Spleen (tissue), 13 donors: ENCODE measurements at places on chromosomes 16 and 17. TPM values are rescaled to one million over a fixed set of nuclear protein-coding genes. Genes with fewer than 3 reads are reported as not detected.

DNA sequence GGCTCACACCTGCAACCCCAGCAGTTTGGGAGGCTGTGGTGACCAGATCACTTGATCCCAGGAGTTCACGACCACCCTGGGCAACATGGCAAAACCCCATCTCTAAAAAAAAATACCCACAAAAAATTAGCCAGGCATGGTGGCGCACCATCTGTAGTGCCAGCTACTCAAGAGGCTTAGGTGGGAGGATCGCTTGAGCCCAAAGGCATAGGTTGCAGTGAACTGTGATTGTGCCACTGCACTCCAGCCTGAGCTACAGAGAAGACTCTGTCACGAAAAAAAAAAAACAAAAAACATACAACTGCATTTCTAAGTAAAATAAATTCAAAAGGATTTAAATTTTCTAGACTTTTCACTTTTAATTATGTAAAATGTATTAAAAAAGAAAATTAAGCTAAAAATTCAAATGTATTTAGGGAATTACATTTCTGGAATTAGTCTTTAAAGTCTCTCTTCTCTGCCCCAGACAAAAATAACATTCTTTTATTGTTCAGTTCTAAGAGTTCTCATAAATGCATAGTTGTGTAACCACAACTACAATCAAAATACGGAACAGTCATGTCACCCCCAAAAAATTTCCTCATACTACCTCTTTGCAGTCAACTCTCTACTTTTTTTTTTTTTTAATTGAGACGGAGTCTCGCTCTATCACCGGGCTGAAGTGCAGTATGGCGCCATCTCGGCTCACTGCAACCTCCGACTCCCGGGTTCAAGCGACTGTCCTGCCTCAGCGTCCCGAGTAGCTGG lies 14.1 kb downstream of the FAM222B start:
- DNase-seq, result peak; percentile 37

- peak; percentile 1 for DNase-seq
Measured at GRCh38 chr16:84800158-84800978, 19.4 kb upstream of the CRISPLD2 start.

The ENPP7 gene
- total RNA-seq, result 0.50 TPM

The PRR35 gene
- not detected for total RNA-seq

The SLC13A2 gene
- total RNA-seq, result not detected

DNA sequence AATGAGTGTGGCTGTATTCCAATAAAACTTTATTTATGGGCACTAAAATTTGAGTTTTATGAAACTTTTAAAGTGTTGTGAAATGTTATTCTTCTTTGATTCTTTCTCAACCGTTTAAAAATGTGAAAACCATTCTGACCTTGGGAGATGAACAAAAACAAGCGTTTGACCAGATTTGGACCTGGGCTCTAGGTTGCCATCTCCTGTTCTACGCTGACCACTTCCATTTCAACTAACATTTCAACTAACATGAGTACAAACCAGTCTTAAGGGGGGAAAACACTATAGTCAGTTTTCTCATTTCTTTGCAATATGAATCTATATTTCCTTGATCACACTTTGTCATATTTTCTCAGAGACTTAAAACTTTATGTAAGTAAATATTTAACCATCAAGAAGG lies 118.4 kb upstream of the IRX5 start:
- no peak for DNase-seq

The MMP28 gene
- 5.9 TPM for total RNA-seq

The TMEM235 gene
- total RNA-seq, result not detected

GRCh38 chr17:8438441-8438840 lies 2.8 kb downstream of the NDEL1 start:
- DNase-seq, result no peak

DNA sequence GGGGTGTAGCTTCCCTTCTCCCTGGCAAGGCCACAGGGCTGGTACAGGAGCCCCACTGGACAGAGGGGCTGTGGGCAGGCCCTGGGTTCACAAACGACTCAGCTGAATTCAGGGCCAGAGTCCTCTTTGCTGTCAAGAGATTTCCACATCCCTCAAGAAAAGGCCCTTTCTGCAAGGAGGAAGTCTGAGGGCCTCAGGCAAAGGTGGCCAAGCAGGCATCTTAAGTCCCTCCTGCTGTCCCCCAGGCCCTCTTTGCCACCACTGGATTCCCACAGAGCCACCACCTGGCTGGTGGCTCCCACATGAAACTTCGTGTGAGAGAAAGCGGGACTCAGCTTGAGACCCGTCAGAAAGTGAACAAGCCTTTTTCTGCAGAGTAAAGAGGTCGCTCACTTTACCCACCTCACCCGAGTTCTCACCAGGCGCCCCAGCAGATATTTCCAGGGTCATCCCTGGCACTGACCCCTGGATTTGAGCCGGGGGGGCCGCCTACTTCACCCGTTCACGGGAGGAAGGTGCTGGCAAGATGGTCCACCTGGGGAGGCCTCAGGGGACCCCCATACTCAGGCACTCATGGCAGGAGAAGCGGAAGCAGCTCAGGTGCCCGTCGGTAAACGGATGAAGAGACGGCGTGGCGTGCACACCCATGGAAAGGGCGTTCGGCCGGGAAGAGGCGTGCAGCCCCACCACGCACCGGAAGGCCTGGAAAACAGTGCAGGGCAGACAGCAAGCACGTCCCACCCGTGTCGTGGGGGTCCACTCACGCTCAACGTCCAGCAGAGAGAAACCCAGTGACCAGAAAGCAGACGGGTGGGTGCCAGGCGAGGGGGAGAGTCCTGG lies 3.6 kb downstream of the RNF166 start:
- DNase-seq, result peak; percentile 86

The C16orf74 gene
- 12.2 TPM for total RNA-seq

GRCh38 chr17:329784-330420 lies 22.7 kb downstream of the RPH3AL start:
- peak; percentile 67 for DNase-seq

DNA sequence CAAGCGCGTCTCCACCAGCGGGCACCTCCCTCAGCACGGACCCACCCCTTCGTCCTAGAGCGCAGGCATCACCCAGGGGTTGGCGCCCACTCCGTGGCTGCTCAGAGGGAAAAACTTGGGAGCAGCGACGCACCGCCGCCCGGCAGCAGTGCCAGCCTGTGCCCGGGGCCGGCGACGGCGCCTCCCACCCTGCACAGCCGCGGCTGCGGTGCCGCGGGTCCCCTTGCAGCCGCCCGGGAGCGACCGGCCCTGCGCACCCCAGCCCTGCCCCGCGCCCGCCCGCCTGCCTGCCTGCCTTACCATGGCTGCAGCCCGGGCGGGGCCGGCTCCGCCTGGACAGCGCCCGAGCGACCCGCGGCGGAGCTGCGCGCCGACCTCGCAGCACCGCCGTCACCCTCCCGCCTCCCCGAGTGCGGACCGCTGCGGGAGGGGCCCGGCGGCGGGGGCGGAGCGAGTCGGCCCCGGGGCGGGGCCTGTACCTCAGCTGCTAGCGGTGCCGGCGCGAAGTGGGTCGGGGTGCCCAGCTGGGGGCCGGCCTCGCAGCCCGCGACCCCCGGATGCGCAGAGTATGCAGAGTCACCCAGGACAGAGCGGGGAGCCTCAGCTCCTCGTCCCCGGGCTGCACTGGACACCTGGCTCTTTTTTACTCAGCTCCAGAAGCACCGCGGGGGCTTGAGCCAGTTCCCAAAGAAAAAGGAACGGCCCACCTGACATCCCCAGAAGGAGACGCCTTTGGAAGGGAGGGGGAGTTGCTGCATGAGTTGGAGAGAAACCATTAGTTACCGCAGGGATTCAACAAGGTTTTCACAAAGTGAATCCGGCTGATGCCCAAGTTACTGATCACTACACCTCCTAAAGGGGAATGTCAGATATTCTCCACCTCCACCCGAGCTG lies 17.5 kb upstream of the MTMR4 start:
- peak; percentile 91 for DNase-seq

- no peak for DNase-seq
Measured at GRCh38 chr16:10896723-10897122, 19.7 kb downstream of the CIITA start.

GRCh38 chr17:80791758-80792284 lies 199.8 kb upstream of the CHMP6 start:
- no peak for DNase-seq

The INCA1 gene
- total RNA-seq, result 1.6 TPM

The HOXB7 gene
- 3.0 TPM for total RNA-seq

- DNase-seq, result no peak
Measured at GRCh38 chr17:79374087-79374689, 236.7 kb downstream of the RBFOX3 start.

The SULT1A2 gene
- 3.0 TPM for total RNA-seq

DNA sequence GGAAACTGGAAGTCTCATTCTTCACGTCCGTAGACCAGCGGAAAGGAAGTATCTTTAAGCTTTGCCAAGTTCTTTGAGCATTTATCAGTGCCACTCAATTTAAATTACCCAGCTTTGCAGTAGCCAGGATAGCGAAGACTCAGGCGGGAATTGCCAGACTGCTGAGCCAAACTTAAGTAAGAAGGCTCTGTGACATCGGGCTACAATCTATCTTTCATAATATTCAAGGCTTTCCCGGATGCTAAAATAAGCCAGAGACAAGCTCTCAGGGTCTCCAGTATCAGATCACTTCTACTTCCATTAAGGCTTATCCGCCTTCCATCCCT lies 436 bp upstream of the BRIP1 start:
- DNase-seq, result no peak

DNA sequence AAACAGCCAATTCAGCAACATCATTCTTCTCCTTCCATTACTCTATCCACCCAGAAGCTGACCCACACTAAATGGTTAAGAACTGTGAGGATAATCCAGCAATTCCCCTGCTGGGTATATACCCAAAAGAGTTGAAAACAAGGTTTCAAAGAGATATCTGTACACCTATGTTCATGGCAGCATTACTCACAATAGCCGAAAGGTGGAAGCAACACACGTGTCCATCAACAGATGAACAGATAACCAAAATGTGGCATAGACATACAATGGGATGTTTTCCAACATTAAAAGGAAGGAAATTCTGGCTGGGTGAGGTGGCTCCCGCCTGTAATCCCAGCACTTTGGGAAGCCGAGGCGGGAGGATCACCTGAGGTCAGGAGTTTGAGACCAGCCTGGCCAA lies 19.9 kb downstream of the MIS12 start:
- no peak for DNase-seq

GRCh38 chr16:61677776-61678175 lies 358.5 kb downstream of the CDH8 start:
- DNase-seq, result no peak

DNA sequence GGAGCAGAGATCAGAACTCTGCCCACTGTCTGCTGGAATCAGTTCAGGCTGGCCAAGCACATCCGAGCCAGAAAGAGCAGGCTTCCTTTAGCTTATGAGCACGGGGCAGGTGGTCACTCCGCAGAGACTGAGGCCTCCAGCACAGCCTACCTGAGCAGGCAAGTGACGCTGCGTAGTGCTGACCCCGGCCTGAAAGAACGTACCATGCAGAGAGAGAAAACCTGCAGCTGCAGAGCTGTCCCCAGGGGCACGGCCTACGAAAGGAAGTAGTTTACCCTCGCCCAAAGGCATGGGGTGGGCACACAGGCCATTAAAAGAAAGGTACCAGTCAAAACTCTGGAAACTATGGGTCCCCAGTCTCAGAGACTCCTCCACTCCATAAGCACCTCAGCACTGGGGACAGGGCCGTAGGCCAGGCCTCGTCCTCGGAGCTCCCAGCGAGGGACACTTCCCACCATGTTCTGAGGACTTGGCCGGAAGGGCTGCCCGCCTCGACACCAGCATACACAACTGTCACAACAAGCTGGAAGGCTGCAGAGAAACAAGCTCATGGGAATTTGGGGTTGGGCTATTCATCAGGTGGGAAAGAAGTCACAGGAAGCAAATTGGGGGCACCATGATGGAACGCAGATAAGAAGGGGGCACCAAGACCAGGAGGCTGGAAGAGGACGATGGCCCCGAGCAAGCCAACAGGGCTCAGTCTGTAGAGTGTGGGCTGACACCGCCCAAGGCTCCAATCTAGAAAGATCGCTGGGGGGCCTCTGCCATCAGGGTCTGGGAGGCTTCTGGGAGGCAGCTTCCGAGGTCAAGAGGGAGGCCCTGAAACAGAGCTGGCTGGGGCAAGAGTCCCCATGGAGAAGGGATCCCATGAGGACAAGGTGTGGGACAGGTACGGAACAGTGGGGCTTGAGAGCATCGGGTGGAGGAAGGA lies 21.2 kb downstream of the MEAK7 start:
- DNase-seq, result peak; percentile 47

DNA sequence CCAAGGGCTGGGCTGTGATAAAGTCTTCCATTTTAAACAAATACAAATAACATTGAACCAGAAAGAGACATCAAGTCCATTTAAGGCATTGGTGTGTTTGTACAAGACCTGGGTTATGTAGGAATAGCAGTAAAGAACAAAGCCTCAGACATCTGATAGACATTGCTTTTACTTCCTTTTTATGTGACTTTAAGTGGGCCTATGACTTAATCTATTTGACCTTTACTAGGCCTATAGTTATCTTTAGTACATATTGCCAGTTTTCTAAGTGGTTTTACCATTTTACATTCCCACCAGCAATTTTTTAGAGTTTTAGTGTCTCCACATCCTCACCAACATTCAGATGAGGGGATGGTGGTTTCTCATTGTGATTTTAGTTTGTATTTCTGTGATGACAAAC lies 298.8 kb downstream of the ZFHX3 start:
- no peak for DNase-seq

The MRM3 gene
- 23.1 TPM for total RNA-seq

DNA sequence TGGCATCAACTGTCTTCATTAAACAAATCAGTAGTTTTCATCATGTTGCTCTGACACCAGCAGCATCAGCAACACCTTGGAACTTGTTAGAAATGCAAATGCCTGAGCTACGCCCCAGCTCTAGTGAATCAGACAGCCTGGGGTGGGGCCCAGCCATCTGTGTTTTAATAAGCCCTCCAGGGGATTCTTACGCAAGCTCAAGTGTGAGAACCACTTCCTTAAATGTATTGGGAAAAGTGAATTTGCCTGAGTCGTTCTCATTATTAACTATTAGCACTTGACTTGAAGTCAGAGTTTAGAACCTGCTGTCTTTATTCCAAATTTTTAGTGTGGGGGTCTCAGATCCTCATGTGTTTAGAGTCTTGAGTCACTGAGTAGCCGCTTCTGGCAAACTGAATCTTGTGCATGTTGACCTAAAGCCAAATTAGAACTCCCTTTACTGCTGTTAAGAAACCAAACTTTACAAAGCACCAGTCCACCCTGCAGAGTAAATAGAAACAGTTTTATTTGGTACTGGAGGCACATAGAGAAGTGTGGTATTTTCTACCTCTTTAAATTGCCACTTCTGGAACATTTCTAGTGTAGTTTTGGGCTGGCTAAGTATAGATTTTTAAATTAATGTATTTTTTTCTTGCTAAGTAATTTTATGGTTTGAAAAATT lies 137.4 kb upstream of the COX10 start:
- DNase-seq, result peak; percentile 85

The CRHR1 gene
- total RNA-seq, result not detected

- DNase-seq, result peak; percentile 92
Measured at GRCh38 chr16:2881783-2882649, 999 bp upstream of the FLYWCH2 start.

- no peak for DNase-seq
Measured at GRCh38 chr16:62014319-62014923, 21.8 kb downstream of the CDH8 start.

The RHBDL1 gene
- 0.50 TPM for total RNA-seq

DNA sequence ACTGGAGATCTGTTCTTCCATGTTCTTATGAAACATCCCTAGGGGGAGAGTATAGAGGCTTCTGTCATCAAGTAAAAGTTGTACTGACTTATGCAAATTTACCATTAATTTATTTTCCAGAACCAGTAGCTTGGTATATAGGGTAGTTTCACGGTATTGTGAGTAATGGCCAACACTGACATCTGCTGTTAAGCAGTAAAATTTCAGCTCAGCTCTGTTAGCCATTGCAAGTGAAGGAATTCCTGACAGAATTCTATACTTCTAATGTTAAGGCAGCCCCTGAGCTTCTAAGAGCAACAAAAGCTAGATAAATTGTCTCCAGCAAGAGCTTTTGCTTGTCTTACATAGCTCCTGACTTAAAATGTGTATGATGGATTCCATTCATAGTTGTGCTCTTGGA lies 613.5 kb upstream of the C16orf82 start:
- no peak for DNase-seq
